ENCODE measurements at places on chromosomes 5 and 9. TPM values are rescaled to one million over a fixed set of nuclear protein-coding genes. Genes with fewer than 3 reads are reported as not detected.

The ADGRV1 gene
- 0.80 TPM for total RNA-seq

The KLHL3 gene
- 3.6 TPM for total RNA-seq

The TRIM14 gene
- total RNA-seq, result 0.40 TPM

DNA sequence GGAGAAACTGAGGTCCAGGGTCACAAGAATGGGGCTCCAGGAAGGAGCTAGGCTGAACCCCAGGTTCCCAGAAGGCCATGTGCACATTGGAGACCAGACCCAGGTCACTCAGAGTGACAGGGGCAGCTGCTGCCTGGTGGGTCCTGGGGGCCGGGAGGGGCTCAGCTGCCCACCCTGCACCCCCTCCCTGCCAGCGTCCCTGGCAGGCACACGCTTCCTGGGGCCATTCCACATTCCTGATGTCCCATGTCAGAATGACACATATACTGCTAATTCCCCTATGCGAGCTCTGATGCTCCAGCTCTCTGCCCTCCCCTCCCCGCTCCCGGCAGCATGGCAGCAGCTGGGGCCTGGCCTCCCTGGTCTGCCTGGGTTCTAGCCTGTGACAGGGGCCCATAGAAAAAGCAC is 14.0 kb downstream of the FGFR4 start:
- H3K4me3 ChIP-seq, result no peak overlapping the region
- no peaks in the 10 kb centered on the region for H3K27me3 ChIP-seq
- peak; percentile 92 for DNase-seq
- peak overlapping the region; percentile 99 for H3K27ac ChIP-seq
- H3K36me3 ChIP-seq, result peaks cover 22% of the 10 kb centered on the region

DNA sequence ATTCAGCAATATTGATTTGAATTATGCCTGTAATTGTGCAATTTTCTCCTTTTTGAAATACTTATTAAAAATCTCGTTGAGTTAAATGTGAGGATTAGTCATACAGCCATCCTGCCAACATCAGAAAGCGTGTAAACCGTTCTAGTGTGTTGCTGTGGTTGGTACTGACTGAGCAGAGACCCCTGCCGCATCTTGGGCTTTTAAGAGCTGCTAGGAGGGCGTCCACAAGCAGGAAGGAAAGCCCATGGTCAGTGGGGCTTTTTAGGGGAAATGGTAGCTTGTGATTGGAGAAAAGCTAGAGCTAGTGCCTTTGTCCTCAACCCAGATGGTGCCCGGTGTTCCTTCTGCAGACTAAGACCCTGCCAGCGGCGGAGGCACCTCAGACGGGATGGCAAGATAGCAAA is 1.3 kb downstream of the SDHA start:
- no peaks in the 10 kb centered on the region for H3K27me3 ChIP-seq
- peaks cover 11% of the 10 kb centered on the region for H3K36me3 ChIP-seq
- peaks cover 7% of the 10 kb centered on the region for H3K4me1 ChIP-seq

All from muscle of leg (tissue), 16 donors.